Central memory CD8-positive, alpha-beta T cell (primary cell): ENCODE measurements at places on chromosomes 2 and 18.

- DNase-seq: no peak
Measured at GRCh38 chr2:97961534-97961933, 34.2 kb downstream of the TMEM131 start.

DNA sequence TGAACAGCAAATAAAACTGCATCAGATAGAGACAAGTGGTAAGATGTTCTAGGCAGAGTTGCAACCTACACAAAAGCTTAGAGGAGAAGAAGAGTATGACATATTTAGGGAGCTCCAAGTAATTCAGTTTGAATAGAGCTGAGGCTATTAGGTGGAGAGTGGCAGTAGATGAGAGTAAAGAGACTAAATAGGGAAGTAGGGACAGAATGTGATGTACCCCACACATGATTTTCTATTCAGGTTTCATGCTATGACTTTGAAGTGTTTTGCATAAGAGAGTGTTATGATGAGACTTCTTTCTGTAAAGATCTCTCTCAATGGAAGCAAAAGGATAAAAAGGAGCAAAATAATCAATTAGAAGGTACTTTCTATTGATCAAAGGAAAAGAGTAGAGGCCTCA, 206.8 kb upstream of the ERBB4 start:
- DNase-seq: no peak

GRCh38 chr2:236579746-236580315, 10.2 kb downstream of the ACKR3 start:
- DNase-seq: no peak

GRCh38 chr2:8101614-8102277, 580.1 kb upstream of the ID2 start:
- DNase-seq: no peak

DNA sequence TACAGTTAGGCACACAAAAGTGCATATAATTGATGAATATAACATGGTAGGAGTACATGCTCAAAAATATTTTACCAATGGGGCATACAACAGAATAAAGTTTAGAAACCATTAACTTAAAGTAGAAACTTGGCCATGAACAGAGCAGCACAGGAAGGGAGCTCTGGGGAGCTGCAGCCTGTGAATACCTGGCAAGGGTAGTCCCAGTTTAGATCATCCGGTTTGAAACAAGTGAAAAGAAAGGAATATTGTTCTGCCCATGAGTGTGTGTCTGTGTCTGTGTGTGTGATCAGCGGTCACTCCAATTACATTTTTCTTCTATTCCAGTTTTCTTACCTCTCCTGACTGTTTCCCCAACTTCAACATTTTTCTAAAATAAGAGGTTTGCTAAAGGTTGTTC, 233.0 kb downstream of the ALK start:
- DNase-seq: no peak

GRCh38 chr2:32523686-32524085, 104.2 kb upstream of the TTC27 start:
- no peak for DNase-seq

GRCh38 chr2:98489486-98489885, 44.8 kb downstream of the INPP4A start:
- DNase-seq: no peak

DNA sequence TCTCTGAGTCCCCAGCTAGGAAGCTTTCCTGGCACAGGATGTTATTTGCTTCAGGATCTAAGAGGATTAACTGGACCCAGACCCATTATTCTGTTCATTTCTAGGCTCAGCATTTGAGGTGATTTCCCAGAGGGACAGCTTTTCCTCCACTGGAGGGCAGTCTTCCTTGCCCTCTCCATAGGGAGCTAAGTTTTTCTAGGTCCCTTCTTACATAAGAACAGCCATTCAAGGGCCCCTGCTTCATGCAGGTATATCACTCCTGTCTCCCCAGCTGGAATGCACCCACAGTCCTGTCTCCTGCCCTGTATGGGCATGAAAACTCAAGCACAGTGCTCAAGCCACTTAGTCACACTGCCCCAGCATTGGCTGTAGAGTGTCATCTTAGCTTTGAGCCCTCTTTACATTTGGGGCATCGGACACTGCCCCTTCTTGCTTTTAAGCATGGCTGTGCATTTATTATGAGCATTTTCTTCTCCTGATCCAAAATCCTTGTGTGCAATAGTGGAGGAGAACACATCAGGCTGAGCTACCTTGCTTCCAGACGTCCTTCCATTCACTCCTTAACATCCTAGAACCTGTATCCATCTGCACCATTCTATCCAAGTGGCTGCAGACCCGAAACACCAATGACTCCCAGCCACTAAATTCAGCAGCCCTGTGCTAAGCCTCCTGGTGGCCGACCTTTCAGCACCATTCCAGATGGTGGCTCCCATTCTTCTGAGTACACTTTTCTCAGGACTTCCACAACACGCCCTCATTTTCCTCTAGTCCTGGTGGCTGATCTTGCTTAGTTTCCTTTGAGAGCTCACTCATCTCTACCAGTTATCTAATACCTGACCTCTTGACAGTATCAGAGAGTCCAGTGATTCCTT, 80.0 kb downstream of the COPS8 start:
- DNase-seq: no peak

GRCh38 chr2:150063432-150063889, 424.0 kb downstream of the RND3 start:
- DNase-seq: no peak

DNA sequence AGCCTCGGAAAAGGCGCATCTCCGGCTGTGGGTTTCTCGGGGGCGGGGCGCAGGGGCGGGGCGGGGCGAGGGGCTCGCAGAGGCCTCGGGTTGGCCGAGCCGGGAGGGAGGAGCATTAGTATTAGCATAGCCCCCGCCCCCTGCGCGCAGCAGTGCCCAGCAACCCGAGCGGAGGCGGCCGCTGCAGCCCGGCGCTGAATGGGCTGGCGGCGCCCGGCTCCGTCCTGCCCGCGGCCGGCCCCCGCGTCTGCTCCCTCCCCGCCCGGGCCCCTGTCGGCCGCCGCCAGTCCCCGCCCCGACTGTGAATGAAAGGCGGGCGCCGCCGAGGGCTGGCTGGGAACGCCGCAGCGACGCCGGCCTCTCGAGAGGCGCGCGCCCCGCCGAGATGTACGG, at the start of gene EFR3B:
TSS of gene EFR3B (plus strand) at position 149 of the 393 bp plus-strand sequence. CDS start at position 386, 237 bp downstream.
- peak; percentile 81 for DNase-seq

DNA sequence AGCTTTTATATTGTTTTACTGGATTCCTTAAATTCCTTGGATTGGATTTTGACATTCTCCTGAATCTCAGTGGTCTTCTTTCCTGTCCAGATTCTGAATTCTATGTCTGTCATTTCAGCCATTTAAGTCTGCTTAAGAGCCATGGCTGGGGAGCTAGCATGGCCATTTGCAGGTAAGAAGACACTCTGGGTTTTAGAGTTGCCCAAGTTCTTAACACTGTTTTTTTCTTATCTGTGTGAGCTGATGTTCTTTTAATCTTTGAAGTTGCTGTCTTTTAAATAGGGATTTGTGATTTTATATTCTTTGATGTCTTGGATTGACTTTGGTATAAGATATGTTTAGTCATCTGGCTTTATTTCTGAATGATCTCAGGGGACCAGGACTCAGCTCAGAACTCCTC, 677.2 kb downstream of the CCDC85A start:
- DNase-seq: no peak

DNA sequence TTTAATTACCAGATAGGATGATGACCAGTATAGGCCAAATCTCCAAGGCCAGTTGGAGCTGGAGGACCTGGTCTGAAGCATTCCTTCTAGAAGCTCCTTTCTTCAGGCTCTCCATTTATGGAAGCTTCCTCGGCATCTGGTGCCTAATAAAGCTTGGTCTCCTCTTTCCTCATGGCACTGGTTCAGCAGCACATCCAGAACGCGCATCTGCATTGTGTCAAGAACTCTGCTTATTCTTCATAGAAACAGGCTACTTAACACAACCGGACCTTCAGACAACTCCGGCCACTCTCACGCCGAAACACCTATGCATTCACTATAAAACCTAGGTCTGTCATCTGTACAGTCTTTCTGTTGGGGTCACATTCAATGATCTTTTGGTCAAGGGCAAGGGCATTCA, 99.8 kb downstream of the COL6A3 start:
- DNase-seq: no peak

GRCh38 chr18:59067873-59068272, 71.8 kb upstream of the SEC11C start:
- DNase-seq: no peak

DNA sequence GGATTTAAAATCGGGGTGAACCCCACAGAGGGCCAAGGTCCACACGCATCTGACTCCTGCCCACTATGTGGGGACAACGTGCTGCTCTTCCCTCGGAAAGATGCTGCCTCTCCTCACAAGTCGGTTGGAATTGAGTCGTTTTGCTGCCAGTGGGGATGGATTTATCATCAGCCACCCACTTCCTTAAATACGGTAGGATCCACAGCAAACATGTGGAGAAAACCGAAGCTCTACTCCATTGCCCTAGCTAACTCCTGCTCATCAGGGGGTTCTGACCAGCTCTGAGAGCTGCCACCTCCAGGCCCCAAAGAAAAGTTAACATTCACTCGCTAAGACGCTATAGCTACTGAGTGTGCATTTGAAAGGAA, 80.9 kb downstream of the CHRNA1 start:
- DNase-seq: no peak

DNA sequence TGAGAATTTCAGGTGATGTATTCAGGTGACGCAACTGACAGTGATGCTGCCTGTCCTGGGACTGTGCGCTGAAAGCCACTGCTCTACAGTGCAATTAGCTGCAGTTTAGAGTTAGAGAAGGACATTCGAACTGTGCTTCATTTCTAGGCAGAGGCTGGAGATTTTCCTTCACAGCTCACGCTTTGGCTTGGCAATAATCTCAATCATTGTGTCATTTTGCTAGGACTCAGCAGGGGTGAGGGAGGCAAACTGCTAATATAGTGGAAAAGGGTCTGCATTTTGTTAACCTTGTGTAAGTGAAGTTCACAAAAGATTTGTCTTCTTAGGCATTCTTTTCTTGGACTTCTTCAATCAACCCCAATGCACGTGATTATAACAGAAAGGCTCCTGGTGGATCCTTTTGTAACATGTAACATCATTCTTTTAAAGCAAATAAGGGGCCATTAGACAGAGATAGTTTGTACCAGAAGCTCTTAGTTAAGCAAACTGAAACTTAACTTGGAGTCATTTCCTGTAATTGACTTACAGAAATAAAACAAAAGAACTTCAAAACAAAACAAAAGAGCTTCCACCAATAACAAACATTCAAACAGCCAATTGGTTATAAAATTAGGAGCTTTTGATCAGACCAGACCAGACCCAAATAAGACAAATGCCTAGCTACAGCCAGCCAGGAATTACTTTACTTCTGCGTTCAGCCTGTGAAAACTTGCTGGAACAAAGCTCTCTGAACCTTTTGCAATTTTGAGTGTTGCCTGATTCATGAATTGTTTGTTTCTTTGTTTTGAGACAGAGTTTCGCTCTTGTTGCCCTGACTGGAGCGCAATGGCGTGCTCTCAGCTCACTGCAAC, 1376.3 kb upstream of the CELF4 start:
- no peak for DNase-seq

DNA sequence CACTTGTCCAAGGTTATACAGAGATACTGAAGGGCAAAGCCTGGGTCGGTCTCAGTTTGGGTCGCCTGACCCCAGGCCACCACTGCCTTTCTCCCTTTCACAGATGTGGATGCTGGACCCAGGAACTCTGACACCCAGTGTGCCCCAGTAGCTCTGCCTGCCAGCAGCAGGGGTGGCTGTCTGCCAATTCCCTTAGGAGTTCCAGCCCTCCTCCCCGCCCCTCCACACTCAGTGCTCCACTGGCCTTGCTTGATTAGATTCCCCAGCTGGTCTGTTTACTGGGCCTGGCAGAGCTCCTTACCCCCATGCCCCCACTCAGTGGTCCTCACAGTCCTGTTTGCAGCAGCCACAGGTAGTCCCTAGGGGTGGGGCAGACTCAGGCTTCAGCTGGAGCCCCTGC, 75.5 kb downstream of the NPAS2 start:
- DNase-seq: no peak

GRCh38 chr2:229261599-229261998, 9.5 kb downstream of the PID1 start:
- DNase-seq: no peak

GRCh38 chr2:30628341-30628740, 178.9 kb downstream of the CAPN13 start:
- no peak for DNase-seq

- no peak for DNase-seq
Measured at GRCh38 chr2:49938268-49938667, 784.0 kb upstream of the FSHR start.
